NCI-H1417 (cell line): ENCODE measurements at places on chromosomes 12 and 14.

DNA sequence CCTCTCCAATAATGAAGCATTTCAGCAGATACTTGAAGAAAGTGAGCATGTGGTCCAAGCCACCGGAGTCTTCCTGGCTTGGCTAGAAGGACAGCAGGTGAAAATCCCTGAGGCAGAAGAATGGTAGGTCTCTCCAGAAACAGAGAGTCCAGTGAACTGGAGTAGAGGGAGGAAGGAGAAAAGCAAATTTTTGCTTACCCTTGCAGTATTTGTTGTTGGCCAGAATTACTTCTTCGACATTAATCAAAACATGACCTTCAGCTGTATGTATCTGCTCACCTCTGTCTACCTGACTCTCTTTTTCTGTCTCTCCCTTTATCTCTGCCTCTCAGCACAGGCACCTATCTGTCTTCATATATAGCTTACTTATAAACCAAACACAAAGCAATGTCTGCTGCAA, 208.9 kb downstream of the SYT1 start:
- DNase-seq: no peak

DNA sequence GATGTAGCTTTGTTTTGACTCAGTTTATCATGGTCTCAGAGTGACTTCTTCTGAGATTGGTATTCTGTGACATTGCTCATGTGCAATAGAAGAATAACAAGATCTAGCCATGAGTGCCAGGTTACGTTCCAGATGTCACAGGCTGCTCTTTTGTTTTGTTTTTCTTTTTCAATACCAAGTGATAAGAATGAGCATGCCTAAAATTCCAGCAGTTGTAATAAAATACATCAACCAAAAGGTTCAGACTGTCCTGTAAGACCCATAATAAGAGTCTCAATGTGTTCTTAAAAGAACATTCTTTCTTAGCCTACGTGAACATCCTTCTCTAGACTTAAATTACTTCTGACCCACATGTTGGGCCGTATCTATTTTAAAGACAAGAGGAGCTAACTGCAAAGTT, 669.2 kb downstream of the DIO2 start:
- no peak for DNase-seq

- no peak for DNase-seq
Measured at GRCh38 chr14:102390064-102390855, 27.5 kb downstream of the TECPR2 start.

- DNase-seq: peak; percentile 63
Measured at GRCh38 chr14:105258846-105259245, 10.5 kb downstream of the BTBD6 start.

DNA sequence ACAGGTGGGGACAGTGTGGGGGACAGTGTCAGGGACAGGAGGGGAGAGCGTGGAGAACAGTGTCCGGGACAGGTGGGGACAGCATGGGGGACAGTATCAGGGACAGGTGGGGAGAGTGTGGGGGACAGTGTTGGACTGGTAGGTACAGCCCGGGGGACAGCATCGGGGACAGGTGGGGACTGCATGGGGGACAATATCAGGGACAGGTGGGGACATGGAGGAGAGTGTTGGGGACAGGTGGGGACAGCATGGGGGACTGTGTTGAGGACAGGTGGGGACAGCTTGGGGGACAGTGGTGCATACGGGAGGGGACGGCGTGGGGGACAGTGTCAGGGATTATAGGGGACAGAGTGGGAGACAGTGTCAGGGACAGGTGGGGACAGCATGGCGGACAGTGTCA, 212.3 kb downstream of the TMEM121 start:
- no peak for DNase-seq

DNA sequence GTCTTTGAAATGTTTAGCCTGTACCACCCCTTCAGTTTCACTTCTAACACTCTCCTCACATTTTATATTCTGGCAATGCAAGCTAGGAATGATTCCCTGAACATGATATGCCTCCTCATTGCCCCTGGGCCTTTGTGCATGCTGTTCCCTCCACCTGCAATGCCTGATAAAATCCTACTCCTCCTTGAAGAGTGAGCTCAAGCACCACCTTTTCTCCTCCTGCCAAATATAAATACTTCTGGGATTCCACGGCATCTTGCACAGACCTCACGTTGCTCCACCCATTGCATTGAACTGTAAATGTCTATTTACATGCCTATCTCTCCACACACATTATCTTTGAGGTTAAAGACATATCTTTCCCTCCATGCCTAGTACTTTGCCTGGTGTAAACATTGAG, 21.1 kb downstream of the NKX2-1 start:
- no peak for DNase-seq
